ENCODE measurements at places on chromosomes 5 and 9.

- no peak overlapping the region for H3K4me3 ChIP-seq
- H3K27ac ChIP-seq = no peak overlapping the region
- H3K4me1 ChIP-seq = no peaks in the 10 kb centered on the region
- H3K36me3 ChIP-seq = no peaks in the 10 kb centered on the region
Measured at GRCh38 chr5:67942421-67942820, 273.1 kb upstream of the PIK3R1 start.

- H3K4me1 ChIP-seq = no peaks in the 10 kb centered on the region
- no peaks in the 10 kb centered on the region for H3K27me3 ChIP-seq
- H3K27ac ChIP-seq = no peak overlapping the region
Measured at GRCh38 chr5:132883261-132883834, 9.9 kb downstream of the LEAP2 start.

DNA sequence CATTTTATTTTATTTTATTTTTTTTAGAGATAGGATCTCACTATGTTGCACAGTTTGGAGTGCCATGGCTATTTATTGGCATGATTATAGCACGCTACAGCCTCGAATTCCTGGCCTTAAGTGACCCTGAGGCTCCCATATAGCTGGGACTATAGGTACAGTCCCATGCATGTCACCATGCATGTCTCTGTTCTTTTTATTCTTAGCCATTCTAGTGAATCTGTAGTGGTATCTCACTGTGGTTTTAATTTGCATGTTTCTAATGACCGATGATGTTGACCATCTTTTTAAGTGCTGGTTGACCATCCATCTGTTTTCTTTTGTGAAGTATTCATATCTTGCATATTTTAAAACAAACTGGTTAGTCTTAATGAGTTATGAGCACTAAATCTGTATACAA, 76.1 kb downstream of the SLC44A1 start:
- DNase-seq = no peak
- no peak overlapping the region for H3K27ac ChIP-seq
- H3K27me3 ChIP-seq = no peaks in the 10 kb centered on the region
- no peaks in the 10 kb centered on the region for H3K4me1 ChIP-seq
- no peak overlapping the region for H3K4me3 ChIP-seq
- no peaks in the 10 kb centered on the region for H3K36me3 ChIP-seq

- H3K36me3 ChIP-seq = no peaks in the 10 kb centered on the region
- H3K4me3 ChIP-seq = no peak overlapping the region
- no peaks in the 10 kb centered on the region for H3K27me3 ChIP-seq
- H3K27ac ChIP-seq = no peak overlapping the region
Measured at GRCh38 chr9:101264727-101265126, 120.1 kb downstream of the BAAT start.

DNA sequence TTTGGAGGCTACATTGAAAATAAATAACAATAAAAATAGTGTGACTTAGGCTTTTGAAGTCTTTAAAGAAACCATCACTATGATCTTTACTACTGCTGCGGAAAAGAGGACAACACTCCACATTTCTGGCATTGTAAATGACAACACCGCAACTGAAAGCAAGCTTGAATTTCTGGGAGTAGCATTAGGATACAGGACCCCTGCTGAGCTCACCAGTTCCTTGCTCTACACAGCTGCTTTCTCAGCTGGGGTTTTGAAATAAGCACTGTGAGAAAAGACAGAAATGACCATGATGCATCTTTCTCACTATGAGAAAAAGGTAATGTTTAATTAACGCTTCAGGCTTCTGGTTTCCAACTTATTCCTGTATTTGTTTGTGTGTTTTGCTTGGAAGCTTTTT, 168.0 kb downstream of the TAF11L14 start:
- no peak overlapping the region for H3K4me3 ChIP-seq
- DNase-seq = no peak
- no peaks in the 10 kb centered on the region for H3K36me3 ChIP-seq
- H3K4me1 ChIP-seq = no peaks in the 10 kb centered on the region
- H3K27ac ChIP-seq = no peak overlapping the region

- no peak for DNase-seq
- H3K27ac ChIP-seq = no peak overlapping the region
Measured at GRCh38 chr5:169615561-169615960, 21.5 kb upstream of the DOCK2 start.

DNA sequence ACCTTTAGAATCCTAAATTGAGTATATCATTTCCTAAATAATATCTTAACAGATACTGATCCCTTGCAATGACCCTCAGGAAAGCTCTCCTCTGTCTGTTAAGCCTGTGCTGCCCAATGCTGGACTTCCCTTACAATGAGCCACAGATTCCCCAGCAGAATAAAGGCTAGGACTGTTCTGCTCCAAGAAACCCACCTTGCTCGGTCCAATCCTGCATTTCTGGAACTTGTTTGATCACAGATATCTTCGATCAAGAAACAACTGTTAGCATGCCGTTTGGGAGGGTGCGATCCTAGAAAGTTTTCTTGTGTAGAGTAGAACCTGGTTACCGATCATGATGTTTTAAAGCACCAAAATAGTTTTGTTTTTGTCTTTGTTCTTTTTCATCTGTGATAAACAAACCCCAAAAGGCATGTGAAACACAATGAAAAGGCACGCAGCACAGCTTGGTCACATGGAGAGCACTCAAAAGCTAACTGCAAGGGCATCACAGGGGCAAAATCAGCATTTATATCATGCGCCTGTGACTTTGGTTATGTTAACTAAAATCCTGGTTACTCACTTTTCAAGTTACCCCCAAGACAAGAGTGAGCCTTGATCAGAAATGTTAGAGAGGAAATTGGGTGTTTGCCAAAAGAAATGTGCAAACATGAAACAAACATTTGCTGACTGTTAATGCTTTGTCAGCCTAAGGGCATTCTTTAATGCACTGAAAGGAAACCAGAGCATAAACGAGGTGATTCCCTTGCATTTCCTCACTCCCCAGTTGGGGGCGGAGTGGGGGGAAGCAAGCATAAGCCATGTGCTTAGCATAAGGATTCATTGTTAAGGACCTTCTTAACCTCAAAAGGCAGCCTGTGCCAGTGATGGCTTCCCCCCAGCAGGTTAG, 61.9 kb upstream of the ADAMTS16 start:
- DNase-seq = no peak
- H3K4me1 ChIP-seq = no peaks in the 10 kb centered on the region
- H3K27me3 ChIP-seq = no peaks in the 10 kb centered on the region
- no peak overlapping the region for H3K27ac ChIP-seq
- no peak overlapping the region for H3K4me3 ChIP-seq
- H3K36me3 ChIP-seq = no peaks in the 10 kb centered on the region

GRCh38 chr5:98581112-98581997, 192.1 kb upstream of the RGMB start:
- H3K27me3 ChIP-seq = no peaks in the 10 kb centered on the region
- no peaks in the 10 kb centered on the region for H3K4me1 ChIP-seq
- no peak overlapping the region for H3K4me3 ChIP-seq
- no peak overlapping the region for H3K27ac ChIP-seq
- DNase-seq = no peak
- no peaks in the 10 kb centered on the region for H3K36me3 ChIP-seq

GRCh38 chr5:77086689-77087483, at the start of gene ZBED3:
Gene ZBED3 (minus strand): TSS chr5:77087285. CDS start chr5:77077878, 9,407 bp downstream.
- no peaks in the 10 kb centered on the region for H3K36me3 ChIP-seq
- H3K4me3 ChIP-seq = peak within 1 kb of the TSS; percentile 77
- H3K4me1 ChIP-seq = peaks cover 19% of the 10 kb centered on the region
- H3K27me3 ChIP-seq = no peaks in the 10 kb centered on the region
- H3K27ac ChIP-seq = peak within 1 kb of the TSS; percentile 21

- no peak for DNase-seq
- H3K4me1 ChIP-seq = no peaks in the 10 kb centered on the region
- H3K27ac ChIP-seq = no peak overlapping the region
- no peaks in the 10 kb centered on the region for H3K27me3 ChIP-seq
Measured at GRCh38 chr5:95042037-95042436, 242.9 kb downstream of the MCTP1 start.

DNA sequence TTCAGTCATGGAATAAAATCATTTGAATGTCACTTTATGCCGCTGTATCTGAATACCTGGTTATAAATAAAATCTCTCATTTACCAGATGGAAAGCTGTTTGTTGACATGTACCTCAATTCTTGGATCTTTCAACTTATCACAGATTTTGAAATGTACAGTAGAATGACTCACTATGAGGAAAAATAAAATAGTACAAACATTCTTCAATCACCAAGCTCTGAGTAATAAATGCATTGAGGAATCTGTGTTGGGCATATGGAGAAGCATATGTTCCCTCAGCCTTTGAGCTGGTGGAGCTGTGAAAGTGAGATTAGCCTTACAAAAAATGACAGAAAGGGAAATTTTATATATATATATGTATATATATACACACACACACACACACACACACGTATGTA, 175.4 kb downstream of the KIAA0825 start:
- no peaks in the 10 kb centered on the region for H3K4me1 ChIP-seq
- H3K27me3 ChIP-seq = no peaks in the 10 kb centered on the region
- H3K36me3 ChIP-seq = no peaks in the 10 kb centered on the region
- no peak for DNase-seq
- H3K4me3 ChIP-seq = no peak overlapping the region
- no peak overlapping the region for H3K27ac ChIP-seq

- no peak overlapping the region for H3K4me3 ChIP-seq
- no peaks in the 10 kb centered on the region for H3K4me1 ChIP-seq
- H3K36me3 ChIP-seq = no peaks in the 10 kb centered on the region
- H3K27me3 ChIP-seq = peaks cover 24% of the 10 kb centered on the region
- no peak for DNase-seq
Measured at GRCh38 chr5:150585781-150586341, 54.6 kb upstream of the SYNPO start.

DNA sequence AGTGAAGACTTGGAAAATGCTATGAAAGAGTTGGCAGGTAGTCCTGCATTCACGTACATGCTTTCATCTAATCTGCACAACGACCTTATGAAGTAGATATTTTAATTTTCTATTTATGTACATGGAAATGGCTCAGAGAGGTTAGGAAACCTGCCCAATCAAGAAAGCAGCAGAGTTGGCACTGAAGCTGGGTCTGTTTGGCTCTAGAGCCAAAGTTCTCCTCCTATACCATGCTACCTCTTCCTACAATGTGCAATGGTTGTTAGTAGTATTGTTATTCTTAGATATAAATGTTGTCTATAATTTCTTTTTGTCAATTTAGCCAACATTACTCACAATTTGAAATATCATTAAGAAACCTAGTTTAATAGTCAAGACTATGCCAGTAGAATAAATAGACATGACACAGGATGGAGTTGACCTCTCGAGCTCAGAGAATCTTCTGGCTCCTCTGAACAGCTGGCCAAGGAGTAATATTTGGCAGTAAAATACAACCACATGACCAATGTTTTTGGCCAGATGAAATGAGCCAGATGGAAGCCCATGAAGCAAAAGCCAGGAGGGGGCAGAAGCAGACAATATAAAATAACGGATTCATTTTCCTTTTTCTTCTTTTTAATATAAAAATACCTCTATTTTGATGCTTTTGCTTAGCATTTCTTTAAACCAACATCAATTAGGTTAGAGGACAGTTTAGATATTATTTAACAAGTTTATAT, 542.3 kb downstream of the PDE4D start:
- no peak overlapping the region for H3K27ac ChIP-seq
- no peak for DNase-seq
- H3K4me1 ChIP-seq = no peaks in the 10 kb centered on the region
- no peaks in the 10 kb centered on the region for H3K36me3 ChIP-seq
- no peak overlapping the region for H3K4me3 ChIP-seq

DNA sequence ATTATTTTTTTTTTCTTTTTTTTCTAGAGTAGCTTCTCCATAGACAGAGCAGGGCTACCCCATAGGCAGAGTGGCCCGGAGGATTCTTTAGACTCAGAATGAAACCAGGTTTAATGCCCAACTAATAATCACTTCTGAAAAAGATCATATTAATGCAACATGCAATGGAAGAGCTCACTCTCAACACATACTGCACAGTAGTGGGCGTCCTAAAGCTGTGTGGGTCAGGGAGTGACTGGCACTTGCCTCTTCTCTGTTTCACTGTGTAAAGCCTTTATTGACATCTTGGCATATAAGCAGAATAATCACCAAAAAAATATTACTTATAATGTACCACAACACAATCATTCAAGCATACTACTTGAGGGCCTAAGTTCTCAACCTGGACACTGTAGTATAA, 11.1 kb downstream of the PWWP2A start:
- no peak for DNase-seq
- H3K4me1 ChIP-seq = no peaks in the 10 kb centered on the region
- no peak overlapping the region for H3K4me3 ChIP-seq

- H3K27me3 ChIP-seq = no peaks in the 10 kb centered on the region
- H3K27ac ChIP-seq = no peak overlapping the region
- H3K4me1 ChIP-seq = no peaks in the 10 kb centered on the region
- no peaks in the 10 kb centered on the region for H3K36me3 ChIP-seq
Measured at GRCh38 chr9:68648971-68649370, 56.1 kb upstream of the PIP5K1B start.
